Eye (tissue), 1 donor: ENCODE measurements at places on chromosomes 16 and 17.
A peak's percentile ranks its signal among the peaks of the same experiment; 100 is the strongest.

DNA sequence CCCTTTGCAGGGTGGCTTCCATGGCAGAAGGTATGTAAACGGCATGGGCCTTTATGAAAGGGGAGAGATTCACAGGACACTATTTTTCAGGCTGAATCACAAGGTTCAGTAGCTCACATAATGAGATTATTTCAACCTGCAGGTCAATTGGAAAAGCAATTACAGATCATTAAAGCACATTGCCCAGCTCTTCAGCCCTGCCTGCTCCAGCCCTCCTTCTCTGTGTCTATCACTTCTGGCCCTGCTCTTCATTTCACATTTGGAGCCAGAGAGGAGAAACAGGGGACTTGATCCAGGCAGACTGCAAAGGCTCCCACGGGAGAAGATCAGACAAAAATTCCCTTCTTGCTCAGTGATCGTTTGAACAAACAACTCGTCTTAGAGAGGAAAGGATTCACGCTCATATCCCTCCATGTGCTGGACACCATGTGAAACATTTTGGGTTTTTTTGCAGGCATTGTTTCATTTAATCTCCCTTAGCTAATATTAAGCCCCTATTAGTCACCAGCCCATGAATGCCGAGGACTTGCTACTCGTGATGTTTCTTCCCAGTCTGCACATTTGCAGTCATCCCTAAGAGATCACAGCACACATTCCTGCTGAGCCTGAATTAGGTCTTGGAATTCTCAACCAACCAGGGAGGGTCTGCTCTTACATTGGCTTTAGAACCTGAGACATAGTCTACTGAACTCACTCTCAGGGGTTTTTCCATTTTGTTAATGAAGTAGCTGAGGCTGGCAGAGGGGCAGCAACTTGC is 443.9 kb upstream of the CCL2 start:
- DNase-seq = peak; percentile 63

- DNase-seq = no peak
Measured at GRCh38 chr17:74573169-74573568, 5.9 kb upstream of the CD300H start.

GRCh38 chr17:82894389-82894788 is 54.6 kb upstream of the ZNF750 start:
- no peak for DNase-seq

GRCh38 chr16:3004781-3005284 is 7.9 kb upstream of the CLDN9 start:
- DNase-seq = no peak

GRCh38 chr17:5571281-5571680 is 13.0 kb downstream of the NLRP1 start:
- DNase-seq = no peak
